Activated CD8-positive, alpha-beta memory T cell treated with anti-CD3 and anti-CD28 coated beads, Interleukin-2, amount 50 U/mL, for 4 hours (primary cell): ENCODE measurements at places on chromosomes 3 and 15.

DNA sequence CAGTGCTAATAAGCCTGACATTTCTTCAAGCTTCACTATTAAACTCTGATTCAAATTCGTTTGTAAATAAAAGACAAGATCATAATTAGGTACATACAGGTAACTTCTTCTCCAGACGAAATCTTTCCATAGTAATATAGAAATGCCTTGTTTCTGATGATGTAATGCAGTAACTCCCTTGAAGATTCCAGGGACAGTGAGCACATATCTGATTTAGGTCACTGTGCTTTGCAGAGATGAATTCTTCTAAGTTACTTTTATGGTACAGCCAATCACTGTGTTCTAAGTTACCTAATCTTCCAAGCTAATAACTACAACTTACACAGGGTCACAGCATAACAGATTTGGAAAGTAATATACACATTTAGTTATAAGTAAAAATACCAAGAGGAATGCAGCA is 27.6 kb downstream of the SLC4A7 start:
- no peak for DNase-seq

- no peak for DNase-seq
Measured at GRCh38 chr15:66659384-66659783, 42.7 kb upstream of the SMAD6 start.

DNA sequence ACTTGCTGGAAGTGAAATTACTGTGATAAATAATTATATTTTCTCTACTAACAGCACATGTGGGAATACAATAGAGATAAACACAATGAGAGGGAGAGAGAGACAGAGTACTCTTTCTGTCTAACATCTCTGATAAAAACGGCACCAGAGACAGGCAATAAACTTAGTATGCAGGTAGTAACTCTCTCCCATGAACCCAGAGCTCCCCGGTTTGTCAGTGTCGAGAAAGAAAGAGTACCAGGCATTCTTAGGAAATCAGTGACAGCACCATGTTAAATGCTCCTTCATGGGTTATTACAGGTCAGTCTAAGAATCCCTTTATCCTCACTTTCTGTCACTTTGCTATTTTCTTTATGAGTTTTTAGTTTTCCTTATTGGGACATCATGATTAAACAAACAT is 110.7 kb upstream of the EPHA3 start:
- no peak for DNase-seq

DNA sequence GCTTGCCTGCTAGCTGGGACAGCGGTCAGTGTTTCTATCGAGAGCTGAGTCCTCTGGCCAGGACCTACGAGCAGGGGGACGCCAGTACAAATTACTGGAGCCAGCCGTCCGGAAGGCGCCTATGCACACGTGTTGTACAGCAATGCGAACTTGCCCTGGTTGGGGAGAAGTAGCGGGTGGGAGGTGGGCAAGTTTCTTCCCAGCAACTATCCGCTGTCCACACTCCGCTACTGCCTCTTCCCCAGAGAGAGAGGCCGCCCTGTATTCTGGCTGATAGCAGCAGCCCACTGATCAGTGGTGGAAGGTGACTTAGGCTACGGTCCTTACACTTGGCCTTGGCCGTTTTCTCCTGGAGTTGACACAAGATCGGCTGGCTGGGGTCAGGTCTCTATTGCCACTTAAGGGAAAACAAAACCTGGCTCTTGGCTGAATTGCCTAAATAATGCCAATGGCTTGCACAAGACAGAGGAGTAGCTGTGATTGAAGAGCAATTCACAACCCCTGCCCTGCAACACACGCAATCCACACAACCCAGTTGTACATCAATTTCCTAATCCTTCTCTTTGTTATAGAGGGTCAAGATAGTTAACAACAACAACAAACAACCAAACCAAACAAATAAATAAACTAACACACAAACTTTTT is 12.8 kb upstream of the SHC4 start:
- DNase-seq = no peak

DNA sequence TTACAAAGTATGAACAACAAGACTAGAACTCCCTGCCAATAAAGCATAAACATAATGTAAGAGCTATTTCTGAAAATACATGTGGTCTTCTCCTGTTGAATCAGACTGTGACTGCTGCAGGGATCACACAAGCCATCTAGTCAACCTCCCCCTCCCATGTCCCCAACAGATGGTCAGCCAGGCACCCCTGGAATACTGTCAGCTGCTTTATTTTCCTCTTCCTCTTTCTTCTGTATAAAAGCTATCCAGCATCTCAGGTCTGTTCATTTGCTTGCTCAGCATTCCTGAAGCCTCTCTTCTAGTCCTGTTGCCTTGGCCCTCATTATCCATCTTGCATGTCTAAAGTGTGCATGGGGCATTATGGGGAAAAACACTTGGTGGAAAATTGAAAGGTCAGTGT is 6.5 kb upstream of the MINDY4B start:
- no peak for DNase-seq

DNA sequence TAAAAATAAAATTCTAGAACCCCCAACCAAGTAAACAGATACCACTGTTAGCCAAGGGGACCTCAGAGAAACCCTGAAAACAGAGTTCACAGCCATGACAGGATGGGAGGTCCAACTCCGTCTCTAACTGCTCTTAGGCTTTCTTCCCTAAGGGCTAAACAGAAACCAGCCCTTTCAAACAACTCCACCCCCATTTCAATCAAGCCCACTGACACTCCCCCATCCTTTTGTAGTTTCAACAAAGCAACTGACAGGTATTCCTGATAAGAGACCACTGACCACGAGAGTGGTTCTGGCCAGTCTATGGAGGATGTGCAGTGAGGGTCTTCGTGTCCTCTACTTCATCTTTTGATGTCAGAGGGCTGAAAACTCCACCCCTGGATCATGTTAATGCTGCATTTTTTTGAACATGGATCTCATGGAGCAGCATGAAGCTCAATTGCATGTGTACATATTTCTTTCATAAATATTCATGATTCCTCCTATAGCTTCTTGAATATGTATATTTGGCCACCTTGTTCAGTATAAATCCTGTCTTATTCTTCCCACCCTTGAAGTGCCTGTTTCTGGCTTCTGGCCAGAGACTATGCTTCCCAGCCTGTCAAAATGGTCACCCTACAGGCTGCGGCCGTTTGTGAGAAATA is 222.6 kb downstream of the OSBPL10 start:
- no peak for DNase-seq

DNA sequence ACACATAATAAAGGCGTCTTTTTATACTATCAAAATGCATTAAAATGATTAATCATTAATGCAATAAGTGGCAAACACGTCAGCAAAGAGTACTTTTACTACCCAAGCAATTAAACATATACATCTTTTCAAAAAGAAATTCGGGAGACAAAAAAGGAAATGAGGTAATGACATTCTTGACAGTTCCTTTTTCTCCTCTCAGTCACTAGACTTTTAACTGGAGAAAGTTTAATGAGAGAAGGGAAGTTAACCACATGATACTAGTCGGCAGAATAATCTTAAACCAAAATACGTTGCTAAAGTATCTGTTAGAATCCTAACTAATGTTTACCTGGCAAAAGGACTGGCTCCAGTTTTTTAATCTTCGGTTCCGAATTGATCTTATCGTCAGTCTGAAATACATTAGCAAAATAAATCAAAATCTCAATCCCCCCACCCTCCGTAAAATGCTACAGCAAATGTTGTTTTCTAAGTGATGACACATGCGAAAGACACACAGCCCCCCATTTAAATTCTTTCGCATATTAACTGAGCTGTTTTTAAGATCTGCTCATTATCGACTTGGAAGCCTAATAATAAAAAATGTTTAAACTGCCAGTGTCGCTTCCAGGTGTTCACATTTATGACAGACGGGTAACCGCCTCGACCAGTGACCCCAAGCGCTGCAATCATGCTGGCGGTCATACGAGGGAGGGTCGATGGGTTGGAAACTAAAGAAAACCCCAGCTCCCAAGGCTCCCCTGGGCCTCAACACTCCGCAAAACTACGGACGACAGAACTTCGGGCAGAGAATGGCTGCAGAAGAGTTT is 778 bp downstream of the MTMR10 start:
- no peak for DNase-seq

DNA sequence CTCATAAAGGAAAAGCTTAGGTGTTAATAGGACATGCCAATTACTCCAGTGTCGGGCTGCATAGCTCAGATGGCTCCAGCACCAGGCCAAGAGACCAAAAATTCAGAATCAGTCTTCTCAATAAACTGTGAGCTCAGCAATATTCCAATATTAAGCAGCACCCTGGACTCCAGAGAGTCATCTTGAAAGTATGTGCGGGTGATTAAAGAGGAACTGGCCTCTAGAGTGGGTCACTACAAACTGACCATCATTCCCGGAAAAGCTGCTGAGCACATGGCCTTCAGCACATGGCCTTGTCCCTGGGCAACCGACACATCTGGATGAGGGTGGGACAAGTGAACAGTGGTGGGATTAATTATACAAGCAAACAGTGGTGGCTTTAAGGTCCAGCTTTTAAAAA is 59.0 kb downstream of the MAGI1 start:
- DNase-seq = no peak

- no peak for DNase-seq
Measured at GRCh38 chr3:22835041-22835440, 368.1 kb upstream of the UBE2E2 start.

GRCh38 chr15:95910643-95911212 is 419.8 kb upstream of the NR2F2 start:
- DNase-seq = no peak

DNA sequence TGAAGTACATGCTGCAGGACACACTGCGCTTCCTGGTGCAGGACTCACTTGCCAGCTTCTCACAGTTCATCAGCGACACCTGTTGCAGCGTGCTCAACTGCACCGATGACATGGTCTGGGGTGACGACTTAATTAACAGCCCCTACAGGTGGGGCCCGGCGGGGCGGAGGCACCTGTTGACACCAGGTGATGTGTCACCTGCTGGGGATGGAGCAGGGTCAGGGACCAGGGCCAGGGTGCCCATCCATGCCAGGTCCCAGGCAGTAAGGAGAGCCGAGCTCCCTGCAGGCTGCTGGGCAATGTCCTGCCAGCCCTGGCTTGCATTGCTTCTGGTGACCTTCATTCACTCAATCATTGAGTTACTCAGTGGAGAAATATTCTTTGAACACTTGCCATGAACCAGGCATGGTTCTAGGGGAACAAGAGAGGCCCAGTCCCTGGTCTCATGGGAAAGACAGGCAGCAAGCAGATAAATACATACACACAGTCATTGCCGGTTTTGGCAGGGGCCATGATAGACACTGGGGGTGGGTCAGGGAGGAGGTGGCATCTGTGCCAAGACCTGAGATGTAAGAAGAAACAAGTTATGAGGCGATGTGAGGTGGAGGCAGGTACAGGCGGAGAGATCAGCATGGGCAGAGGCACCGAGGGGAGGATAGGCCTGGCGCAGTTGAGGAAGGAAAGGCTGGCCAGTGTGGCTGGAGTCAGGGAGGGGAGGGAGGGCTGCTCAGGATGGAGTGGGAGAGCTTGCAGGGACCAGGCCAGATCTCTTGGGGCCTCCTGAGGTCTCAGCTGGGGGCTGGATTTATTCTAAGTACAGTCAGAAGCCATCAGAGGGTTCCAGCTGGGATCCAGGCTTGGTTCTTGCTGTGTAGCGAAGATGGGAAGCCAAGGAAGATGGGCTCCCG is 30.8 kb downstream of the DNAH1 start:
- DNase-seq = no peak

DNA sequence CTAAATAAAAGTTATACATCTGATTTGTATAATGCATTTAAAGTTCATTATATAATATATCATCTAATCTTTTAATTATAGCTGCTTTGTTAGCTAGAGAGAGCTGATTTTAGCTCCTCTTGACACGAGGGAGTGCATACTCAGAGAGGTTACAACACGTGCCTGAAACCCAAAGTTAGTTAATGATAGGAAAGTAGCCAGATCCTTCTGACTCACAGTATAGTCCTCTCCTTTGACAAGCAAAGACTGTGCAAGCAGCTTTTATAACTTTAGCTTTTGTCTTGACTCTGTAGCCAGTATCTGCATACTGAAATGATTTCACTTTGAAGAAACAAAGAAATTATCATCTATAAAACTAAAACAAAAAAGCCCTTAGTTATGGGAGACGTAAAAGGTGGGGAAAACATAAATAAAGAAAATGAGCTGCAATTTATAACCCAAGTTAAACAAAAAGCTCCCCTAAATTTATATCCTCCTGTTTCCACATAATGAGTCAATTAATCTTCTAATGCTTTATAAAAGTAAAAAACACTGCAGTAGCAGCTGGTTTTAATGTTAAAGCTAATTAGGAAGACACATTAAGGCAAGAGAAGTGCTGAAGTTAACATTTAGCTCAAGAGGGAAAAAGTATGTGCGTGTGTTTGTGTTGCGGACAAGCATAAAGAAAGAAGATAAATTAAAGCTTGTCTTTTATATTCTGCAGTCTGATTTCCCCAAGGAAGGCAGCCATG is 13.1 kb downstream of the GABRR3 start:
- DNase-seq = no peak

DNA sequence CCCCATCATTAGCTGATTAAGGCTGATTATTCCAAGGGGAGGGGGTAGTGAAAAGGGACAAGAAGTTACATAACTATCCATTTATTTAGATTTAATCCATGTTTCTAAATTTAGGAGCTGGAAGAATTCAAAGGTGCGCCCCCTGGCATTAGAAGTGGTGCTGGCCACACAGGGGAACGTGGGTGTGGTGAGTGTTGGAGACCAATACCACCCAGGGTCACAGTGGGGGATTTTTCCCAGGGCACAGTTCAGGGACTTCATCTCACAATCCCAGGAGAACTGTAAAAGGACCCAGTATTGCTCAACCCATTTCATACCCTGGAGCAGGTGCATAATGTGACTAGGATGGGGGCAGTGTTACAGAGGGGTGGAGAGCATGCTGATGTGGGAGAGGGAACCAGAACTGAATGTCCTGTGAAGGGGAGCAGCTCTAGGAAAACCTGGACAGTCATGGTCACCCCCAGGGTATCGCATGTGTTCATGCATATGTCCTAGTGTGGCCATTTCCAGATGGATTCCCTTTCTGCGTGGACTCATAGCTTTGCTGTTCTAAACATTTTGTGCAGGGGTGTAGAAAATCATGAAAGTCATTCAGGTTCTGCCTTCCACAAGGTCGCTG is 110.3 kb downstream of the LSM3 start:
- DNase-seq = no peak

DNA sequence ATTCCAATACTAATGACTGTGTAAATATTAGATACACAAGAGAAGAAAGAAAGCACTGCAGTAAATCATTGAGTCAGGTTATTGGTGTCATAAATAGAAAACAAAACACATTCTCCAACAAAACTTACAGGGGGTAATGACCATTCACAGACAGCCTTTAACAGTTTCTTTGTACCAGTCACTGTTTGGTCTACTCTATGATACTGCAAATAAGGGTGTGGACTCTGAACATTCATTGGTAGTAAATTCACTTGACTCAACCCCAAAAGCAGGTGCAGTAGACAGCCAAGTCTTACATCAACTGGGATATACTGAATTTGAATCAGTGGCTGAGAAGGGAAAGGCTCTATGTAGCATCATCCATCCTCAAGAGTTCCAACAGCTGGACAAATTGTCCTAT is 463.5 kb downstream of the FOXP1 start:
- DNase-seq = no peak

GRCh38 chr3:170695486-170696064 is 109.7 kb upstream of the SLC7A14 start:
- DNase-seq = no peak

GRCh38 chr15:89007989-89008388 is 80.3 kb upstream of the ABHD2 start:
- no peak for DNase-seq

GRCh38 chr3:184914628-184915027 is 102.7 kb downstream of the VPS8 start:
- no peak for DNase-seq

GRCh38 chr15:56934269-56934668 is 15.8 kb downstream of the TCF12 start:
- no peak for DNase-seq

- no peak for DNase-seq
Measured at GRCh38 chr3:119309591-119309990, 15.4 kb downstream of the ARHGAP31 start.

GRCh38 chr15:39435244-39435643 is 145.6 kb upstream of the THBS1 start:
- no peak for DNase-seq
